ENCODE measurements at places on chromosomes 11 and 22. TPM values are rescaled to one million over a fixed set of nuclear protein-coding genes. Genes with fewer than 3 reads are reported as not detected.

GRCh38 chr11:120519474-120519873 lies 7.9 kb downstream of the GRIK4 start:
- no peak for DNase-seq

GRCh38 chr11:33722590-33723234 lies 13.5 kb downstream of the CD59 start:
- no peak for DNase-seq

DNA sequence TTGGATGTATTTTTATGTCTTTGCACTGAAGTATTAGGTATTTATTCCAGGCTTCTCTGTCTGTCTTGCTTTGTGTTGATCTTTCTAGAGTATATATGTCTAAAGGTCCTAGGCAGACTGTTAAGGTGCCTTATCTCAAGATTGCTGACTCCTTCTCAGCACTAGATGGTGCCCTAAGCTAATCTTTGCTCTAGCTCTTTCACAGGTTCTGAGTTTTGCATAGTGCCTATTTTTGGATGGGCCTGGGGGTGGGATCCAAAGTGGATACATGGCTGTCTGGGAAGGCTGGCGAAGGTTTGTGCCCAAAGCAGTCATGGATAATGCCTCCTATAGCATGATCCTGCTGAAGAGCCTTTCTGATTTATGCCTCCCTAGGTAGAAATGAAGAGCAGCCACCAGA lies 154.9 kb downstream of the TRPC6 start:
- DNase-seq = no peak

GRCh38 chr22:36453855-36454378 lies 27.5 kb downstream of the TXN2 start:
- no peak for DNase-seq

DNA sequence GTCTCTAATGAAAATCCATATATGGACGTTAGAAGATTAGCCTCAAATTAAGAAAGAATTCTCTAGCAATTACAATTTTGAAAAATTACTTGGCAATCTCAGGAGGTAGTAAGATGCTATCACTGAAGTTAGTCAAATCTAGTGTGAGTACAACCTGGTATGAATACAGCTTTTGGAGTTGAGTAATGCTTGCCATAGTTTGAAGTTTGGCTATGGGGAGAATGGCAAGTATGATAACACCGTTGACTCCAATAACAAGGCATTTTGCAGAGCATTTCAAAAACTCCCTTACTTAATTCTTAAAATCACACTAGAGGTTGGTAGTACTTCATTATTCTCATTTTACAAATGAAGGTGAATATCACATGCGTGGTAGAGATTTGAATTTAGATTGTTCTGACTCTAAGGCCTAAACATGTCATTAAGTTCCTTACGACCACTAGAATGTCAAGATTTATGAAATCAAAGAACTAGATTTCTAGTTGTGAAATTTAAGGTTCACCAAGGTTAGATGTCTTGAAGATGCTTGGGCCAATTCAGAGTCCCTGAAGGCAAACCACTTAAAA lies 355.4 kb downstream of the ETS1 start:
- DNase-seq = no peak

DNA sequence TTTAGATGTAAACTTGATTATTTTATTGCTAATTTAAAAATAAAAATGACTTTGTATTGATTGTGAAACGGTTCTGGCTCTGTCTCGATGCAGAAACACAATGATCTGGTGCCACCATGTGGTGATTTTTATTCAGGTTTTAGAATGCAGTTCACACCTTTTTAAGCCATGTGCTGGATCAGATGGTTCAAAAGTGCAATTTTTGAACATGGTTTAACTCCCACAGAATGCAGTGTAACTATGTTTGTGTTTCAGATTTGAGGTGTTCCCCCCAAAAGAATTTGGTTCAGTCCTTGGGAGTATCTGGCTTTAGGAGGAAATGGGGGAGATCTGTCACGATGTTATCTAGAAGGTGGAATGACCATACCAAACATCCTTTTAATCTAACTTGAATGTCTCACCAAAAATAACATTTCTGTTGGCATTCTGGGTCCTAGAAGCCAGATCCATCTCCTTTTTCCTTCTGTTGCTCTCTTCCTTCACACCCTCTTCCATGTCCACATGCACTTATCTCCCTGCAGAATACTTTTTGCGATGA lies 7.9 kb downstream of the MRPL16 start:
- DNase-seq = no peak

The CCDC188 gene
- total RNA-seq = not detected

The KIRREL3 gene
- 0.26 TPM for total RNA-seq

The PIWIL4 gene
- total RNA-seq = 6.5 TPM
